Kasumi-1 (cell line): ENCODE measurements at places on chromosomes 5 and 9.
A peak's percentile ranks its signal among the peaks of the same experiment; 100 is the strongest.

DNA sequence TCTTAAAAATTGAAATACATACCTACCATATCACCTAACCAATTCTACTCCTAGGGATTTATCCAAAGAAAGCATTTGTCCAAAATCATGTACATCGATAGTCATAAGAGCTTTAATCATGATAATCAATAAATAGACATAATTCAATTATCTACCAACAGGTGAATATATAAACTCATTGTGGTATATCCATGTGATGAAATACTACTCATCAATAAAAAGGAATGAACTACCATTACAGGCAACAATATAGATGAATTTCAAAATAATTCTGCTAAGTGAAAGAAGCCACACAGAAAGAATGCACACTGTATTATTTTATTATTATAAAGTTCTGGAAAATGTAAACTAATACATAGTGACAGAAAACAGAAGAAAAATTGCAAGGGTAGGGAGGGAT is 81.8 kb downstream of the RFX3 start:
- no peak for DNase-seq

GRCh38 chr5:92641031-92641962 is 939.7 kb downstream of the NR2F1-AS1 start:
- no peak for DNase-seq

GRCh38 chr5:172707285-172708182 is 63.5 kb downstream of the DUSP1 start:
- DNase-seq: peak; percentile 68

DNA sequence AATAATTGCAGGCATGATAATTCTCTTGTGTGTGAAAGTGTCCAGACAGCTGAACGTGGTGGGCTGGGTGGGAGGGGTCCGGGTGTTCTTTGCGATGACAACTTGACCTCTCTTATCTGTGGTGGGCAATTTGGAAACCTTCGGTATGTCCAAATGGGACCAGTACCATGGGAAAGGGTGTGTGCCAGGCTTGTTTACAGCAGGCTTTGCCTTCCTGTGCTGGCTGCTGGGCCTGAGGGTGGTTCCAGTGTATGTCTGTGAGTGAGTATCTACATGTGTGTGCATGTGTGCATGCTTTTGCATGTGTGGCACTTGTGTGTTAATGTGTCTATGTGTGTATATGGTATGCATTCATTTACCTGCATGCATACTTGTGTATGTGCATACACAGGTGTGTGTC is 166.4 kb downstream of the GADD45G start:
- no peak for DNase-seq

- DNase-seq: no peak
Observed at GRCh38 chr5:132815454-132815853, 2.4 kb downstream of the SOWAHA start.
